ENCODE measurements at places on chromosomes 16 and 17.

GRCh38 chr17:73635101-73635817 lies 9.0 kb downstream of the SDK2 start:
- DNase-seq: no peak

GRCh38 chr17:32525122-32525521 lies 38.3 kb downstream of the CDK5R1 start:
- DNase-seq: no peak

DNA sequence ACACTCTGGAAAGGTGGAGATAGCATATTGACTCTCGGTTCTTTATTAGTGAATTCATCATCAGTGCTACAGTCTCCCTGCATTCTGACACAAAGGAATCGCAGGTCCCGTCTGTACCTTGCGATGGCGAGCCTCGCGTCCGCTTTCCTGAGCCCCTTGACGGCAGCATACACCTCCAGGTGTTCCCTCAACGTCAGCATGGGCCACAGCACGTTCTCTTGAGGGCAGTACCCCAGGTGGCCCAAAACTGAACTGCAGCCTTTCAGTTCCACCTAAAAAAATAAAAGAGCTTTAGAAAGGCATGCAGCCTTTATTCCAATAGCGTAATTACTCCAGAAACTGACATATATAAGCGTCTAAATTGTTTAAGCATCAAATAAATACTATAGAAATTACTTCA lies 24.2 kb upstream of the ABCA9 start:
- DNase-seq: no peak

GRCh38 chr16:8623634-8624033 lies 2.1 kb downstream of the METTL22 start:
- DNase-seq: no peak

- no peak for DNase-seq
These were observed 20.8 kb upstream of the DNAH17 start for GRCh38 chr17:78598013-78598471.

GRCh38 chr16:73384506-73385089 lies 336.7 kb upstream of the ZFHX3 start:
- DNase-seq: no peak

GRCh38 chr17:51699303-51699702 lies 439.0 kb downstream of the UTP18 start:
- DNase-seq: no peak

GRCh38 chr16:50917950-50918703 lies 176.2 kb downstream of the CYLD start:
- DNase-seq: no peak

GRCh38 chr17:13544292-13544691 lies 57.4 kb downstream of the HS3ST3A1 start:
- no peak for DNase-seq

DNA sequence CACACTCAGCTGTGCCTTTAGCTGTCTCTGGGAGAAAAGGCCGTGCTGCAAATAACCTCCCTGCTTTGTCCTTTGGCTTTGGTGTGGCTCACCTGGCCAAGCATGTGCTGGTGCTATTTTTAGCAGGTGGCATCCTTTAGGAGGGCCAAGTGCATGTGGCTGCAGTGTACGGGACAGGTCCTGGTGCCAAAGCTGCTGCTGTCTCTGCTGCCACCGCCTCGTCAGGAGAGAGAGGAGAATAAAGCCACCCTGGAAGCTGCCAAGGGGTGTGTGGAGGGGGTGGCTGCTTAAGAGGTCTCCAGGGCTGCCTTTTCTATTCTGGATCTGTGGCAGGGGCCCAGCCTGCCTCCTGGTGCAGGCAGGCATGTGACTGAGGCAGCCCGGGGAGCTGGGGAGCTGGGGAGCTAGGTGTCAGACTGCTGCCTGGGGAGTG lies 6.2 kb downstream of the AKAP1 start:
- no peak for DNase-seq

GRCh38 chr17:27543464-27543856 lies 87.2 kb downstream of the KSR1 start:
- DNase-seq: no peak

GRCh38 chr17:66925811-66926500 lies 38.6 kb upstream of the CACNG4 start:
- DNase-seq: no peak

DNA sequence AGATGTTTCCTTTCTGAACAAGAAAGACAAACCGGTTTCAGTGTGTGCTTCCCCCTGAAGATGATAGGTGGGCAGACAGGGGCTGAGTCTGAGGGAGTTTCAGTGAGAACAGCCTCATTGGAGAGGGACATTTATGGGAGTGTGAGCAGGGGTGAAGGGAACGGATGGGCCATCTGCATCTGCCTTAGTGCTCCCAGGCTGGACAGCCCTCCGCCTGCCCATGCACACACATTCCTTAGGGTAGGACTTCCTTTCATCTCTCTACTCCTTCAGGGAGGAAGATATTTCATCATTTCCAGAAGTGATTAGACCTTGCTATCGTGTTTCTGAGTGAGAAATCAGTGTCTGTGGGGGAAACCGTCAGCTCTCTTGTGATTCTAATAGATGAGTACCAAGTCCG lies 3.8 kb downstream of the SHISA6 start:
- DNase-seq: no peak

GRCh38 chr16:55039931-55040330 lies 109.3 kb downstream of the IRX5 start:
- DNase-seq: no peak

- no peak for DNase-seq
These were observed at the start of gene CACNG3 for GRCh38 chr16:24255456-24256371. TSS of gene CACNG3 (plus strand) at chr16:24256335. CDS start at chr16:24256755, 420 bp downstream.

GRCh38 chr16:66705790-66706505 lies 9.4 kb upstream of the CMTM4 start:
- no peak for DNase-seq
